ENCODE measurements at places on chromosomes 3 and 15. TPM values are rescaled to one million over a fixed set of nuclear protein-coding genes. Genes with fewer than 3 reads are reported as not detected.
A peak's percentile ranks its signal among the peaks of the same experiment; 100 is the strongest.

DNA sequence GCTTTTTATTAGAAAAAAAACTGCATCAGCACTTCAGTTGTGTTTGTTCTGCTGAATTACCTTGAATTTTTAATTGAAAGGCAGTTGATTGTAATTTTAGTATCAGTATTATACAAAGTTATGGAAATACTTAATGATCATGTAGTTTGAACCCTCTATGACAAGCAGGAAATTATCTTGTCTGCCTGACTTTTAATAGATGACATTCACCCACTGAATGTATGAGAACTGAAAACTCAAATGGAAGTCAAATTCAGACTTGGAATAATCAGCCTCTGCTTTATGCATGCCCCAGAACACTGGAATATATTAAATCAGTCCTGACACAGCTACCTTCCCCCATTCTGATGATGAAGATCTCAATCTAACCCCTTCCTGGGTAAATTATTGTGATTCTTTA lies 73.5 kb downstream of the SLC49A4 start:
- no peak for DNase-seq

- no peak for DNase-seq
Measured at GRCh38 chr3:162112719-162113118, 616.1 kb downstream of the OTOL1 start.

- no peak for DNase-seq
Measured at GRCh38 chr3:119731560-119732343, 28.9 kb downstream of the CFAP91 start.

DNA sequence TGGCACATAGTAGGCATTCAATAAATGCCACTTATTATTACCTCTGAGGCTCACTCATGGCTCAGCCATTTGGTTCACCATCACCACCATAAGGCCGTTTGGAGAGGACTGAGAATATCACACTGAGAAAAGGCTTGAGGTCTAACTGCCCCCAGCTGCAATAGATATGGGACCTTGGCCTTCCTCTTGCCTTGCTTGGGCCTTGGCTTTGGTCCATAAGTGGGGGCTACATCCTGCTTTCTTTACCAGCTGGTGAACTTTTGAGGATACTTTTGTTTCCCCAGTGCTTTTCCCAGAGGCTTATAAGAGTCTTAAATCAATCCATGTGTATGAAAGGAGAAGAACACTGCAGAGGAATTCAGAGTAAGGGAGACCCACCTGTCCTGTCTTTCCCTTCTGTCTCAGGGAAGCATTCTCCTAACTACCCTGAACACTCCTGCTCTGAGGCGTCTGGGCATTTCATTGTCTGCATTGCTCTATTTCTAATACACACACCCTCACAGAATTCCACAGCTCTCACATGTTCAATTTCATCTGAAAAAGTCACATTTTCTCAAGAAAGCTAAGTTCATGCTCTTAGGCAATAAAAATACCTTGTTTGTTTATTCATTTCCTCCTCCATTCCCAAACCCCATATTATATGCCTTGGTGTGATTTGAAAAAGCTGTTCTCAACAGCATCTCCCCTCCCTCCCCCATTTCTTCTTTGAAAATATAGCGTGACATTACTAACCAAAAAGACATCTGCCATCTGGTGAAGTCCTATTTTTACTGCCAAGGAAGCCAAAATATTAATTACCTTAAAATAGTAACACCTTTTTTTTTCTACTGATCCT lies 22.5 kb upstream of the KCNMB2 start:
- DNase-seq = no peak

DNA sequence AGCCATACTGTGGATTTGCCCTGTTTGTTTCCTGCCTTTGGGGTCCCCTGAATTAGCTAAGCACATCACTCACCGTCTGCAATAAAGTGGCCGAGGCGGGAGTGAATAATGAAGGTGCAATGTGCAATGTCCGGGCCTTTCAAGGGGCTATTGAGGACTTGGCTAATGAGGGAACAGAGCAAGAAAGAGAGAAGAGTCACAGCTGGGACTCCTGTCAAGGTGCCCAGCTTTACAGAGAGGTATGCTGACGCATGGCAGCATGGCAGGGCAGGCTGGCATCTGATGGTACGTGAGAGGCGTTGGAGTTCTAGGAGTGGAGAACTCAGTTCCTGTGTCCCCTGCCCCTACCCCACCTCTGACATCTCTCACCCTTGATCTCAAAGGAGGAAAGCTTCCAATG lies 13.8 kb upstream of the ATP2B2 start:
- DNase-seq = no peak

Gene OSBPL10
- total RNA-seq = 0.81 TPM

Gene STAC
- total RNA-seq = 6.5 TPM

DNA sequence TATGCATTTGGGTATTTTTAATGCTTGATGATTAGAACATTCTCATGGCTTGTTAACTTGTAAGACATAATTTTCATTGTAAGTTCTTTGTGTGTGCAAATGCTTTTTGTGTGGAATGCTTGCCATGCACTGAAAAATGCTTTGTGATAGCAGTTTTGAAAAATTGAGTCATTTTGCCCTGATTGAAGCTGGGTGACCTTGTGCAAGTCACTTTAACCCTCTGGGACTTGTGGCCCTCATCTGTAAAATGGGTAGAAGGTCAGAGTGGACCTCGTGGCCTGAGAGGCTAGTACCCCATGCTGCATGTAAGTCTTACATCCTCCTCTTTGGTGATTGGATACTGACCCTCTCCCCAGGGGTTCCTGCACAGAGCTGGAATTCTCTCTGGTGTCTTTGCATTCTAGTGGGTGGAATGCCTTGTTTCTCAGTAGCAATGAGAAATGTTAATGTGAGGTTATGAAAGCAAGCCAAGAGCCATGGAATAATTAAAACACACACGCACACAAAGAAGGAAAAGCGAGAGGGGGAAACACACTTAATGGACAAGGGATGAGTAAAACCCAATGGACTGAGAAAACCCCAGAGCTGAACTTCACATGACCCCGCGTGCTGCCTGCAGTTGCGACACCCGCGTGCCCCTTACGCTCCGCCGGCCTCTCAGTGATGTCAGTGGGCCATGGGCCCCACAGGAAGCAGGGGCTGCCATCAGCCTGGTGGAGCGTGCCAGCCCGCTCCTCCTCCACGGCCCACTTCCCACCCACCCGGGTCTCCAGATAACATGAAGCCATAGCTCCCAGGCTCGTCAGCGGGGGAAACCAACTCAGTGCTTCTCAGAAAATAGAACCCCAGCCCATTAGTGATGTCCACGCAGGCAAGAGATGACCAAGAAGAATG lies 44.0 kb downstream of the SMAD3 start:
- DNase-seq = peak; percentile 73

- DNase-seq = peak; percentile 41
Measured at GRCh38 chr3:81823882-81824395, 62.5 kb upstream of the GBE1 start.

Gene EPHA3
- total RNA-seq = not detected

- DNase-seq = no peak
Measured at GRCh38 chr3:79253704-79254103, 514.1 kb downstream of the ROBO1 start.

- DNase-seq = no peak
Measured at GRCh38 chr3:3027976-3028567, 82.1 kb downstream of the IL5RA start.

Gene ENTPD3
- total RNA-seq = not detected

DNA sequence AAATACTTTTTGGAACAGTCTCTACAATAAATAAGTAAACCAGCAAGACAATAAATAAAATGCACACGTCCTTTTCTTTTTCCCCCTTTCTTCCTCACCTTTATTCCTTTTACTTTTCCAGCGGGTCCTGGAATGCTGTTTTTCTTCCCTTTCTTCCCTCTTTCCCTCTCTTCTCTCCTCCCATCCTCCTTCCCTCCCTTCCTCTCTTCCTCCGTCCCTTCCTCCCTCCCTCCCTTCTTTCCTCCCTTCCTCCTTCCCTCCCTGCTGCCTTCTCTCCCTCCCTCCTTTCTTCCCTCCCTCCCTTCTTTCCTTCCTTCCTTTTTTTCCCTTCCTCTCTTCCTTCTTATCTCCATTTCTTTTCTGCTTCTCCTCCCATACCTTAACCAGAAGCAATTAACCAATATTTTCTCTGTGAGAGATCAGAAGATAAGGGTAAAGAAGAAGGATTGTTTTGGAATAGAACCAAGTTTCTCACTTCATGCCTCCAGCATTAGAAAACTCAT lies 3.3 kb upstream of the IL17RE start:
- no peak for DNase-seq

GRCh38 chr15:98889930-98890695 lies 117.5 kb downstream of the PGPEP1L start:
- no peak for DNase-seq

Gene CPNE9
- total RNA-seq = 0.81 TPM

Gene ZNF385D
- total RNA-seq = 22.4 TPM

DNA sequence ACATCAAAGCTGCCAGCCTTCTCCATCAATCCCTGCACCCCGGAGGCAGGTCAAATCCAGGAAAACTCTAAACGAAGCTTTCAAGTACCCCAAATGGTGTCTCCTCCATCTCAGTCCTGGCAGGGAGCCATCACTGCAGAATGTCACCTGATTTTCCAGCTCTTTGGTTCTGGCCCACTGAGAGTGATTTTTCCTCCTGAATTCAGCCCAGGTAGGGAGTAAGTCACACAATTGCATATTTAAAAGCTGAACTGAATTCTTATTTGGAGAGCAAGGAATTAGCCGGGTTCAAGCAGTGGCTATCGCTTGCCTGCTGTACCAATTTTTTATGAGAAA lies 5.3 kb downstream of the RFTN1 start:
- no peak for DNase-seq

Gene PAQR5
- total RNA-seq = 0.27 TPM

- DNase-seq = no peak
Measured at GRCh38 chr3:157311633-157312375, 124.8 kb upstream of the PTX3 start.

DNA sequence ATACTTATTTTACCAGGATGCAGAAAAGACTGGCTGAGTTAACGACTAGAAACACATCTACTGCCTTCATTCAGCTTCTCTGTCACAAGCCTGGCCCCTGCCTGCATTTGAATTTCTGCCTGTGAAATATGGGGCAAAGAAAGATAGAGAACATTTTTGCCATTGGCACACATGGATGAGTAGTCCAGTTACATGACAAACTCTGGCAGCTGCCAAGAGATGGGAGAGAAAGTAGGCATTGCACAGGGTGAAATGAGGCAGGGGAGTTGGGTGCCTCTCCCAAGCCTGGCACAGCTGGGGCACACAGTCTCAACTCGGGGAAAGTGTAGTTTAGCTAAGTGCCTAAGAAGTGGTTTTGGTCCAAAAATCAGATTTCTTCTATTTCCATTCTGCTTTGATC lies 24.0 kb downstream of the ANXA2 start:
- DNase-seq = no peak

Gene TNFAIP8L3
- not detected for total RNA-seq

- no peak for DNase-seq
Measured at GRCh38 chr3:4038351-4038750, 239.1 kb downstream of the LRRN1 start.

Gene SLC9C1
- 0.54 TPM for total RNA-seq

Gene STRIT1
- total RNA-seq = not detected

DNA sequence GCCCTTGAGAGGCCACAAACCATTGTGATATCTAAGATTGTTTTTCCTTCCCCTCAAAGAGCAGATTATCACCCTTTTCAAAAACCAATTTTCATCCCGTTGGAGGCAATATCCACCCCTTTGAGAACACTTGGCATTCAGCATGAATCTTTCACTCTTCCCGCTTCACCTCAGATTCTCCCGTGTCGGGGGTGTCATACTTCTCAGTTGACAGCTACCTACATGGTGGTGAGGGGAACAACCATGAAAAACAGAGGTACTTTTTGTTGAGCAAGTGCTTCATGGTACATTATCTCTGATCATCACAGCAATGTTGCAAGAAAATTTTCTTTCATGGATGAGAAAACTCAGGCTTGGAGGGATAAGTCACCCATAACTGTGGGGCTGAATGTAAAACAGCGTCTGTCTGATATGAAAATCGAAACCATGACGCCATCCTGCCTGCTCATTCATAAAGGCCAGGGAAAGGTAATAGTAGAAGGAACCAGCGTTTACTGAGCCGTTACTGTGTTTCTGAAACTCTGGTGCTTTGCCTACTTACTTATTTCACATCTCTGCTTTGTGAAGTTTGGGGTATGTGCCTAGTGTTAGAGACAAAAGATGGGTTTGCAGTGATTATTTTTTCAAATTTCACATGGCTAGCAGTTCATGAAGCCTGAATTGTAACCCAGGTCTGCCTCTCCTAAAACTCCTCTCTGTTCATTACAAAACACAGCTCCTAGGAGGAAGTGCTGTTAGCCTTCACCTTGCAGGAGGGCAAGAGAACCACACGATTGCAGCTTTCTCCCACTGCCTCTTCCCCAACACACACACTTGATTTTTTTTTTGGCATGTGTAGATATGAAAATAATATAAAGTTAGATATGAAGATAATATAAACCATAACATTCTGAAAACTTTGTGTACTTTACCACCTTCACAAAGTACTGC lies 35.4 kb downstream of the SV2B start:
- DNase-seq = no peak

Gene CASR
- under 0.01 TPM for total RNA-seq

DNA sequence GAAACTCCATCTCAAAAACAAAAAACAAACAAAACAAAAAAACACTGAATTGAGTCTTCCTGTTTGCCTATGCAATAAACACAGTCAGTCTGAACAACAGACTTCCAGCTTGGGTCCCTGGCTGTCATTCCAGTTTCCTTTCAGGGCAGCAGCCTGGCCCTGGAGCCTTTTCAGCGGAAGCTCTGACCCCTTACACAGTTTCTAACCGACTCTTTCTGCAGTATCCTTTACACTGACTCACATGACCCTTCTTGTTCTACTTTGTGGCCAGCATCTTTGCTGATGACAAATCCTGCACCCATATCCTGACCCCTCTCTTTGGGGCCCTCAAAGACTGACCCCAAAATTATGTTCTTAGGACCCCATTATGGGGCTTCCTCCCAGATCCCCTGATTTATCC lies 38.3 kb upstream of the INO80 start:
- DNase-seq = no peak

Gene EFCAB12
- total RNA-seq = 0.27 TPM

GRCh38 chr3:68467465-68467864 lies 464.9 kb downstream of the TAFA4 start:
- no peak for DNase-seq

GRCh38 chr3:46405301-46406019 lies 1.4 kb downstream of the CCR5AS start:
- DNase-seq = no peak

- DNase-seq = no peak
Measured at GRCh38 chr15:58462547-58462946, 30.8 kb downstream of the LIPC start.

DNA sequence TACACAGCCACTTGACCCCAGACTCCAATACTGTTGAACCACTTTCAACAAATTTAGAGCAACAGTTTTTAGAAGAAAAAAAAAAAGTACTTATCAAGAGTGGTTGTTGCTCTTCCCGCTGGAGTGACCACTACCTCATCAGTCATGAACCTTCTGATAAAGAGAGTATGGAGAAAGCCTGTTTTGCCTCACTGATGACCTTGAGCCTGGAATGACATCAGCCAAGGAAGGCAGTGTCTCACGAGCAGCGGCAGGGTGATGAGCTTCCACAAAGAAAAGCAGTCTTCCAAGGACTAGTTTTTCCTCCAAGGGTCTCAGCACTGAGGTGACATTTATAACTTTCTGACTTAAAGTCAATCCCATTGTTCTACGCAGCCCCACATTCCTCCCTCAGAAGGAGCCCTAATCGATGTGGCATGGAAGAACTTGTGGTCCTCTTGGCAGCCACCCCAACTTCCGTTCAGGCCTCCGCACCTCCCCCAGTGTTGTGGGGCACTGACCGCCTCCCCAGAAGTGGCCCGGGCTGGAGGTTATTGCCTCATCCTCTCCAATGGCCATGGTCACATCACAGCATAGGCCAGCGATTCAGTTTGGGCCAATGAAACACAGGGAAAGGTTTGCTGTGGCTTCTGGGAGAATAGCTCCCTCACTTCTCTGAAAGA lies 1.8 kb upstream of the CYP11A1 start:
- DNase-seq = no peak

- DNase-seq = no peak
Measured at GRCh38 chr3:143000528-143000927, 842 bp upstream of the U2SURP start.

Gene ONECUT1
- not detected for total RNA-seq
